K562 (cell line): ENCODE measurements at places on chromosomes 6 and 20.

GRCh38 chr6:74826263-74826662 is 379.6 kb downstream of the COL12A1 start:
- no peak for DNase-seq

DNA sequence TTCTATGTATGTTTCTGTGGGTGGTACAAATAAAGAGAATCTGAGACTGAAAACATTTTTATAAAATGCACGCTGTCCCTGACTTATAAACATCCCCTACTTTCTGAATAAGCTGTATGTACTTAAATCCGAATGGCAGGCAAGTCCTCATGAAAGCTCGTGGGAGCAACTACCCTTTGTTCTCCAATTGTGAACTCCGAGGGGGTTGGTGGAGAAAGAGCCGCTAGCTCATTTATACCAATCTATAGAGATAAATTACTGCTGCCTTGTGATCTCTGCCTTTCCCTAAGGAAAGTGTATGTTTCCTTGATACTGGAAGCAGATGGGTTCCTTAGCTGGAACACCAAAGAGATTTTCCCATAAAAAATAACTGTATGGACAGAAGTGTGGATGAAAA is 84.5 kb downstream of the GJA10 start:
- no peak for DNase-seq

GRCh38 chr20:62662422-62662821 is 20.1 kb downstream of the SLCO4A1 start:
- DNase-seq: no peak

GRCh38 chr6:3118353-3119039 is at the start of gene BPHL:
TSS of gene BPHL (plus strand) at chr6:3118711. CDS start at chr6:3118741, 30 bp downstream.
- DNase-seq: peak; percentile 100

- DNase-seq: peak; percentile 78
Measured at GRCh38 chr6:32413427-32414047, 6.6 kb upstream of the BTNL2 start.

DNA sequence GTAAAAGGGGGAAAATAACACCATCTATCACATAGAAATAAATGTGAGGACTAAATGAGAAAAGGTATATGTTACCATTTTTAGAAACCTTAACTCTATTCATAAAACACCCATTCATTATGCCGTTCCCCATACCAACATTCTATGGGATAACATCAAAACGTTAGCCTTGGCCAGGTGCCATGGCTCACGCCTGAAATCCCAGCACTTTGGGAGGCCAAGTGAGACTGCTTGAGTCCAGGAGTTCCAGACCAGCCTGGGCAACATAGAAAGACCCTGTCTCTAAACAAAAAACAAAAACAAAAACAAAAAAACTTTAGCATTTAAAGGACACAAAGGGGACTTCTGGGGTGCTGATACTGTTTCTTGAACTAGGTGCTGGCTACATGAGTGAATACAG is 1.3 kb downstream of the PIGU start:
- no peak for DNase-seq

- no peak for DNase-seq
Measured at GRCh38 chr6:112690497-112691202, 343.5 kb downstream of the RFPL4B start.

DNA sequence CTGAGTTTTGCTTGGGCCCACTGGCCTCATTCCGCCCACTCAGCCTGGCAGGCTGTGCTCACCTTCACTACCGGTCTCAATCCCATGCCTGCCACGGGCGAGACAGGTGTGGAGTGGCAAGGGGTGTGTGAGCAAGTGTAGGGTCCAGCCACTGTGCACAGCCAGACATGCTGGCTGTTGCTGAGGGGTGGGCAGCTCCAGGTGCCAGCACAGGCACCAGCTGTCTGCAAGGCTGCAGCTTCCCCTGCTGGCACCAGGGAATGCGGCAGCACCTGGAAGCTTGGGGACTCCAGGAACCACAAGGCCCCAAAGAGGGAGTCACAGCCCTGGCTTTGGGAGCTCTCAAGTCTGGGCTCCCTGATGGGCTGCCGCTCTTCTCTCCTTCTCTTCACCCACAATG is 372.7 kb downstream of the CBLN4 start:
- DNase-seq: no peak
